ENCODE measurements at places on chromosomes 12 and 14. TPM values are rescaled to one million over a fixed set of nuclear protein-coding genes. Genes with fewer than 3 reads are reported as not detected.

TC2N gene
- polyA plus RNA-seq = 41.6 TPM

GNB3 gene
- 0.46 TPM for polyA plus RNA-seq

COCH gene
- 1.6 TPM for polyA plus RNA-seq

DNAI7 gene
- polyA plus RNA-seq = not detected

ST8SIA1 gene
- polyA plus RNA-seq = 1.2 TPM

ADCY4 gene
- 1.4 TPM for polyA plus RNA-seq

GPHN gene
- polyA plus RNA-seq = 5.4 TPM

AQP6 gene
- polyA plus RNA-seq = 0.12 TPM

TMEM260 gene
- 1.8 TPM for polyA plus RNA-seq

KRT71 gene
- polyA plus RNA-seq = not detected

ATF1 gene
- polyA plus RNA-seq = 23.4 TPM

BORCS5 gene
- 7.0 TPM for polyA plus RNA-seq

ADAM21 gene
- polyA plus RNA-seq = 0.09 TPM

SLC6A12 gene
- polyA plus RNA-seq = 4.2 TPM

PRORP gene
- 26.0 TPM for polyA plus RNA-seq

RAN gene
- 258 TPM for polyA plus RNA-seq

HSPB8 gene
- 20.9 TPM for polyA plus RNA-seq

CD4 gene
- 26.6 TPM for polyA plus RNA-seq

ARL6IP4 gene
- 233 TPM for polyA plus RNA-seq

PTPRB gene
- polyA plus RNA-seq = 1.6 TPM

FGF23 gene
- not detected for polyA plus RNA-seq

GNG2 gene
- polyA plus RNA-seq = 16.8 TPM

ESYT1 gene
- polyA plus RNA-seq = 73.9 TPM

HOXC12 gene
- polyA plus RNA-seq = not detected

FAM181A gene
- polyA plus RNA-seq = not detected

IL23A gene
- polyA plus RNA-seq = 3.6 TPM

CLEC1B gene
- not detected for polyA plus RNA-seq

Data from sigmoid colon (tissue), 7 donors.